ENCODE measurements at places on chromosomes 12 and 14. TPM values are rescaled to one million over a fixed set of nuclear protein-coding genes. Genes with fewer than 3 reads are reported as not detected.
A peak's percentile ranks its signal among the peaks of the same experiment; 100 is the strongest.

DNA sequence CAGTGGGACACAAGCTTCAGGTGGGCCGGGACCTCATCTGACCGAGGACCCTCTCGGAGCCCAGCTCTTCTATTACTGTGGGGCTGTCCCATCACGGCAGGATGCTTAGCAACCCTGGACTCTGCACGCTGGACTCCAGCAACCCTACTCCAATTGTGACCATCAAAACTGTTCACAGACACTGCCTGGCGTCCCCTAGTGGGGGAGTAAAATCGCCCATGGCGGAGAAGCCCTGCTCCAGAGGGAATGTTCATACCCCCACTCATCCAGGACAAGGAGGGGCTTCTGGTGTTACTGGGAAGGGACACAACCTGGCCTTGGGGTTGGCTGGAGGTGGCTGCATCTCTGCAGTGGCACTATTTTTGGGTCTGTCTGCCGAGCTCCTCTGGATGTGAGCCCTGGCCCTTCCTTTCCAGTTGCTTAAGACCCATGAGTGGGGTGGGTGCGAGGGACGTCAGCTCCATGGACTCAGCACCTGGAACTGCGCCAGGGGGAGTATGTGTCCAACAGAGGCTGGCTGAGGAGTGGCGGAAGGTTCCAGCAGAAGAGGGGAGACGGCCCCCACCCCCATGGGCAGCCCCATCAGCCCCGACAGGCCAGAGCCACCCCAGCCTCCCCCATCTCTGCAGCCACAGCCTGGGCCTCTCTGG lies 103.8 kb downstream of the RFLNA start:
- no peak for DNase-seq

DNA sequence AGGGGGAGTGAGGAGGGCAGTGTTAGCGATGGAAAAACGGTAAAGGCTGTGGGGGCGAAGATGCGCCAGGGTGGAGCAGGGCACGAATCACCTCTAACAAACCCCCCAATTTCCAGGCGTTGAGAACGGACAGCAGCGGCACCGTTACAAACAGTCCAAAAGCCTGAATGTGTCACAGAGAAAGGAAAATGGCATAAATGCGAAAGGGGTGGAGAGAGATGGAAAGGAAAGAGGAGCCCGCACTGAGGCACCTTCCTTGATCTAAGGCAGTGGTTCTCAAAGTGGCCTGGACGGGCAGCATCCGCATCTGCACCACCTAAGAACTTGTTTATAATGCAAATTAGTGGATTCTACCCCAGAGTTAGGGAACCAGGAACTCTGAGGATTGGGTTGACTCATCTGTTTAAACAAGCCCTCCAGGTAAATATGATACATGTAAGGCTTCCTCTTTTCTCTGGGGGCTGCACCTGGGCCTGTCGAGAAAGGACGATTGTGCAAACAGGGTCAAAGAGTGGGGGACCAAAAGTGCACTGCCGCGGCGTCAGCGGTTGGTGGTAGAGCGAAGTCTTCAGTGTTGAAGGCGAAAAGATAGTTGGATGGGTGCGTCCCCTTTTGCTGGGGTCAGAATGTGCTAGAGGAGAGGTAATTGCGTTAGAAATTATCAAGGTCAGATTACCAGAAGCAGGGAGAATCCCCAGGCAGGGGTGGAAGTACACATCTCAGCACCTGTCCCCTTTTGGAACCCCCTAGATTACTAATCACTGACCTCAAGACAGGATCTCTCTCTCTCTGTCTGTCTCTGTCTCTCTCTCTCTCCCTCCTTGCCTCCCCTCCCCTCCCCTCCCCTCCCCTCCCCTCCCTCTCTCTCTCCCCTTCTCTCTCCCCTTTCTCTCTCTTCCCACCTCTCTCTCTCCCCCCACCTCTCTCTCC lies 1.3 kb upstream of the KCNH5 start:
- no peak for DNase-seq

GRCh38 chr12:55659486-55660385 lies 23.0 kb downstream of the OR10P1 start:
- DNase-seq = peak; percentile 9

DNA sequence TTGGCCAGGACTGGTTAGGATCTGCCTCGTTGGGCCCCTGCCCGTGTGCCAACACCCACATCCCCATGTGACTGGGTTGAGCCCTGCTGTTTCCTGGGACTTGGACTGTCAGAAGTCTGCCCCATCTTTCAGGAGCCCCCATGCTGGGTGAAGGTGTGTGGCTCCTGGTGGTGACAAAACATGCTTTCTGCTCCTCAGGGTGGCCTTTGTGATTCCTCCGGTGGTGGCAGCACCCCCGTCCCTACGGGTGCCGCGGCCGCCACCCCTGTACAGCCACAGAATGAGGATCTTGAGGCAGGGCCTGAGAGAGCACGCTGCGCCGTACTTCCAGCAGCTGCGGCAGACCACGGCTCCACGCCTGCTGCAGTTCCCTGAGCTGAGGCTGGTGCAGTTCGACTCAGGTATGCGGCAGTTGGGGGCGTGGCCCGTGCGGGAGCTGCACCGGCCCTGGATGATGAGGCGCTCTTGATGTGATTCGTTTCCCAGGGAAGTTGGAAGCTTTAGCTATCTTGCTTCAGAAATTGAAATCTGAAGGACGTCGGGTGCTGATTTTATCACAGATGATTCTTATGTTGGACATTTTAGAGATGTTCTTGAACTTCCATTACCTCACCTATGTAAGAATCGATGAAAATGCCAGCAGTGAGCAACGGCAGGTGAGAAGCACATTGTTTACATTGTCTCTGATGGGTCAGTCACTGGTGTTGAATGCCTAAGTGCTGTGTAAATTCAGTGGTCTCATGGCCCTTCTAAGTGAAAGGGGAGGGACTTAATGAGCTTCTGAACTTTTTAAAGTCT lies 80.0 kb downstream of the EP400 start:
- no peak for DNase-seq

GRCh38 chr14:59570122-59570521 lies 6.5 kb downstream of the CCDC175 start:
- no peak for DNase-seq

DNA sequence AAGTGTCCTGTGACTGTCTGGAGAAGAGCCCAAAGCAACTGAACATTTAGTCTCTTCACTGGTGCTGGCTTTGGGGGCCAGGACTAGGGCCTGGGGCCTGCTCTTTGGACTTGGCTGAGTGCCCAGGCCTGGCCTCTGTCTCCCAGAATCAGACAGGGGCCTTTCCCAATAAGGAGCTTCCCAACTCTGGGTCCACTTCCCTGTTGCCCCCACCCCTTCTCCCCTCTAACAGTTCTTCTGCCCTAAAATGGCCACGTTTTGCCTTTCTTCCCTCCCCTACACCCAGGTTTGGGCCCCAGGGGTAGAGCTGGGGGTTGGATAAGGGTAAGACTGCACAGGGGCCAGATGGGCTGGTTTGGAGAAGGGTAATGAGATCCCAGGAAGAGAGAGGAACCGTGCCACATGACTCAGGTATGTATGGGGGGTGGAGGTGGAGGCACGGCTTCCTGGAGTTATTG lies 10.0 kb upstream of the ITGA5 start:
- no peak for DNase-seq

GRCh38 chr12:754851-755562 lies 2.6 kb downstream of the WNK1 start:
- peak; percentile 81 for DNase-seq

GRCh38 chr12:112539221-112539620 lies 120.5 kb downstream of the PTPN11 start:
- DNase-seq = no peak

- DNase-seq = no peak
Observed at GRCh38 chr14:76834241-76834661, 8.0 kb downstream of the LRRC74A start.

The POTEG gene
- not detected for total RNA-seq

The THTPA gene
- 5.0 TPM for total RNA-seq

The B4GALNT1 gene
- 0.18 TPM for total RNA-seq

The NANOG gene
- total RNA-seq = not detected

The PLEKHG7 gene
- under 0.01 TPM for total RNA-seq

The VASH1 gene
- 2.0 TPM for total RNA-seq

The POTEM gene
- total RNA-seq = not detected

The SAMD4A gene
- 36.7 TPM for total RNA-seq

Measured in IMR-90 (cell line).